ENCODE measurements at places on chromosomes 6 and 20. TPM values are rescaled to one million over a fixed set of nuclear protein-coding genes. Genes with fewer than 3 reads are reported as not detected.

The ZC2HC1B gene
- not detected for total RNA-seq

The XKR7 gene
- total RNA-seq = not detected

The DEFB132 gene
- 0.66 TPM for total RNA-seq

GRCh38 chr20:38353316-38353715 lies 7.0 kb downstream of the LBP start:
- DNase-seq = no peak

- DNase-seq = no peak
Observed at GRCh38 chr6:5569491-5569890, 308.2 kb downstream of the FARS2 start.

The RSPH3 gene
- 8.2 TPM for total RNA-seq

DNA sequence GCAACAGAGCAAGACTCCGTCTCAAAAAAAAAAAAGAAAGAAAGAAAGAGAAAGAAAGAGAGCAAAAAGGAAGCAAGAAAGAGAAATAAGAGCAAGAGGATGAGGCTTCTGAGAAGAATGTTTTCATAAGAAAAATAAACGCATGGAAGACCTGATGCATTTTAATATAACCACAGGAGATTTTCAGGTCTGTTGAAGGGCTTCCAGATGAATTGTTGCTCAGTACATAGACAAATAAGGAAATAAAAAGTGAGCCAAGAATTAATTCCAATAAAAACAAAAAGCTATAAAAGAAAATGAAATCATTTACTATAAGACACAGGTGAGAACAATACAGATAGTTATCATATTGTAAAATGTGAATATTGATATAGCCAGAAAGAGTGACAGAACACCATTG lies 43.5 kb downstream of the PERP start:
- DNase-seq = no peak

The CLDN20 gene
- total RNA-seq = 4.4 TPM

DNA sequence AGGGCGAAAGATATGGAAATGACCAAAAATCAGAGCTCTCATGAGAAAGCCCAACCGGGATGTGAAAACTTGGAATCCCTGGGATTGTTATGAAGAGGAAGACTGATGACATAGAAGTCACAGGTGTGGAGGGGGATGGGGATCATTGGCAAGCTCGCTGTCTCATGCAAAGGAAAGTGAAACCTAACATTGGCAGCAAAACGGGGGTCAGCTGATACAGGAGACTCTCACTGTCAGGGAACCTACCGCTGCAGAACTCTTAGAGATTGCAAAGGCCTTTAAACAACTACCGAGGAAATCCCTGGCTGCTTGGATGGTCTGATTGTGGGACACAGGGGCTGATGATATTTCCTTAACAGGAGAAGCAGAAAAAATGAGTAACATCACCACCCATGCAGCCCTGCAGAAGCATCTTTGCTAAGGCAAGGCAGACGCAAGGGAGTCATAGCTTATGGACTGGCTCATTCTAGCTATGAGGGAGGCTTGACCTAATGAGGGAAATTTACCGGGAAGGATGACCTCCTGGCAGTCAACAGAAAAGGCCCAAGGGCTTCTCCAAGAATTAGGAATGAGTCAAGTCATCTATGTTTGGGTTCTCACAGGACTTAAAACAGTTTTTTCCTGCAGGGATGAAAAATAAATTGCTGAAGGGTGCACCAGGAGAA lies 7.0 kb downstream of the MUC21 start:
- DNase-seq = no peak

The BPI gene
- 0.84 TPM for total RNA-seq

- DNase-seq = no peak
Observed at GRCh38 chr20:50404419-50405234, 105.6 kb upstream of the PTPN1 start.

- no peak for DNase-seq
Observed at GRCh38 chr6:110342759-110343158, 15.4 kb downstream of the METTL24 start.

- no peak for DNase-seq
Observed at GRCh38 chr6:108502832-108503231, 57.9 kb upstream of the FOXO3 start.

DNA sequence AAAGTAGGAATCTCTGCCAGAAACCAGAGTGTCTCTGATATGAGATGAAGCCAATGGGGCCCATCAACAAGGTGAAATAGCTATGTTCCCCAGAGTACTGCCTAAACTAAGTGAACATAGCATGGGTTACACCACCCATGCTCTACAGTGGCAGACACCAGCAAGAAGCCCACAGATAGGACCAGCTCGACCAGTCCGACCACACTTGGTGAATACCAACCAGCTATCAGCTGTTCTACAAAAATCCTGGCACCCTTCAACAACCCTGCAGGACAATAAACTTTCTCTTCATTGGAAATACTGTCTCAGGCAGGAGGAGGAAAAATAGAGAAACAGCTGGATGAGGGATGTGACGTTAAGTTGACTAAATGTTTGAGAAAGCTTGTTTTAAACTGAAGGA lies 311.4 kb downstream of the EPM2A start:
- no peak for DNase-seq

The TBXT gene
- not detected for total RNA-seq

- no peak for DNase-seq
Observed at GRCh38 chr6:44386364-44386928, 1.1 kb upstream of the CDC5L start.

DNA sequence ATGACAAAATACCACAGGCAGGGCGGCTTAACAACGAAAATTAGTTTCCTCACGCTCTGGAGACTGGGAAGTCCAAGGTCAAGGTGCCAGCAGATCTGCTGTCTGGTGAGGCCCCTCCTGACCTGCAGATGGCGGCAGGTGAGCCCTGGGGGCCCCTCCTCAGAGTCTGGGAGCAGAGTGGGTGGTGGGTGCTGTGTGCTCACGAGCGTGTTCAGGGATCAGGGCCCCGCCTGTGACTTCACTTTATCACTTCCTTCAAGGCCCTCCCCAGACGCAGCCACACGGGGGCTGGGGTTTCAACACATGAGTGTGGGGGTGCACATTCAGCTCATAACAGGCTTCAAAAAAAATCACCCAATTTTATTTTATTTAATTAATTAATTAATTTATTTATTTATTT lies 39.3 kb downstream of the SLC2A4RG start:
- no peak for DNase-seq

All from tibial nerve (tissue), 4 donors.